ENCODE measurements at places on chromosomes 13 and 19.

GRCh38 chr13:74868049-74868448 lies 613.9 kb downstream of the TBC1D4 start:
- DNase-seq, result no peak

DNA sequence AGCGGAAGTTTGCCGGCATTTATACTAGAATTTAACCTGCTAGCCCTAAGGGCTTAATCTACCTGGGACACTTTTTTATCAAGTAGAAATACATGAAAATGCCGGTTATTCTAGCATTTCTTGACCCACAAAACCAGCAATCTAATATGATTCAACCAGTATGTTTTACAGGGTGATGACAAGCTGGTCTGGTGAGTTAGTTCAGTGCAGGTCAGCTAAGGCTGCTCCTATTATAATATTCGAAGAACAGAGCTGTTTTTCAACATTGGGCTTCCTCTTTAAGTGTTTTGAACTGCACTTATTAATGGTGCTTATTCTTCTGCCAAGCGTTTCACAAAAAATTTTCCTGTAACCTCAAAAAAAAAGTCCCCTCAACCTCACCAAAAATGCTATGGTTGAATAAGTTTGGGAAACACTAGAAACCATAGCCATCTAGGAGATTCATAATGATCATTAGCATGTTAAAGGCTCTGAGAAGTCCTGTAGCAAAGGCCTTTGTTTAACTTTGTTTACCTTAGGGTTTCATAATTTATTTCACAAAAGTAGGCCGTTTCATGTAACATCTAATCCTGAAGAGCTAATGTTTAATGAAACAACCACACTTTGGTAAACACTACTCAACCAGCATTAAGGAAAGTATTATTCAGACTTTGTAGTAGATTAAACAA lies 526.6 kb downstream of the KLF12 start:
- no peak for DNase-seq

DNA sequence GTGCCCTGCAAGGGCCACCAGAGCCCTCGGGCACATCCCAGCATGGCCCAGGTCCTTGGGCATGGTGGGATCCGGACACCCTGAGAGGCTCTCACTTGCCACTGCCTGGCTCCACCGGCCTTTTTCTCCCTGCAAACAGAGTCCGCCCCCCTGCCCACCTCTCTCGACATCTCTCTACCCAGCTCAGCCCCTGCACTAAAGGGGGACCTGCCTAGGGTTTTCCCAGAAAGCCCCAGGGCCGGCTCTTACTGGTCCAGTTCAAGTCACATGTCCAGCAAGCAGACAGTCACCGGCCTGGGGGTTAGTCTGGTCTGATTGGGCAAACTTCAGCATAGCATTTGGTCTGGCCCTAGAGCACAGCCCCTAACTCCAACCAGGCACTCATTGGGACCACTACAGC lies 52.9 kb downstream of the SMARCA4 start:
- no peak for DNase-seq

DNA sequence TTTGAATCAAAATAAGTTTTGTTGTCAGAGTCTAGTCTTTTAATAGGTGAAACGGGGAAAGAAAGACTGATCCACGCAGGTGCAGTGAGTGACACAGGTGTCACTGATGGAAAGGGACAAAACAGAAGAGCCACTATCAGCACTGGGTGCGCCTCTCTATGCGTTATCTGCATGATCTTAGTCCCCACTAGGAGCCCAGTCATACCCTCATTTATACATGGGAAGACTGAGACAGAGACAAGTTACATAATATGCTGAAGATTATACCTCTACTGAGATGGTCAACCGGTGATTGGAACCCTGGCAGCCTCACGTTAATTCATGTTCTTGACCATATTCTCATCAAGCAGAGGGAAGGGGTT lies 3.4 kb downstream of the LRCH1 start:
- no peak for DNase-seq

DNA sequence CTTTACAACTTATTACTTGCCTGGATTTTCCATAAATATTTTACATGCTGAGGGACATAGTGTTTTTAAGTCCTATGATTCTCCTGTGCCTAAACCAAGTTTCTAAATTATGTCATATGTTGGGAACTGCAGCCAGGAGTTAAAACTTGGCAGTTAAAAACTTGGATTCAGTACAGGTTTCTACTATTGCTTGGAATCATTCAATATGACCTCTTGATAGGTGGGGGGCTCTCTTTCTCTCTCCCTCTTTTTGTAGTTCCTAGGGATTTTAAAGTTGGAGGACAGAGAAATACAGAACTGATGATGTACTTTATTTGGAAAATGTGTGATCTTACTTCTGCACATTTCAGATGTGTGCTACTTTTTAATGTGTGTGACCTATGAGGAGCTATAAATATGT lies 4.7 kb downstream of the CSNK1A1L start:
- no peak for DNase-seq

DNA sequence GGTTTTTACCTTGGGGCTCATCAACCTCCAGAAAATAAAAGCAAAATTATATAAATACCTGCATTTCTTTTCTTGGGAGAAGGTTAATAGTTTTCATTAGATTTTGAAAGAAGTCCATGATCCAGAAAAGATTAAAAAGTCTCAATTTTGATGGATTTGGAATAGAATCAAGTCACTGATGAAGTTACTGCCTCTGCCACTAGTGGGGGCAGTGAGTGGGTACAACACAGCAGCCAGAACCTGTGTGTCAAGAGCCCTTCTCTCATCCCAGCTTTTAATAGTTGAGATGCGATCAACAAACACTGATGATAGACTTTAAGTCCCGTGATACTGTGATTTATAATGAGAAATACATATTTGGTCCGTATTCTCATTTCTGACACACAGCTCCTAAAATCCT lies 686.7 kb downstream of the DIAPH3 start:
- no peak for DNase-seq

DNA sequence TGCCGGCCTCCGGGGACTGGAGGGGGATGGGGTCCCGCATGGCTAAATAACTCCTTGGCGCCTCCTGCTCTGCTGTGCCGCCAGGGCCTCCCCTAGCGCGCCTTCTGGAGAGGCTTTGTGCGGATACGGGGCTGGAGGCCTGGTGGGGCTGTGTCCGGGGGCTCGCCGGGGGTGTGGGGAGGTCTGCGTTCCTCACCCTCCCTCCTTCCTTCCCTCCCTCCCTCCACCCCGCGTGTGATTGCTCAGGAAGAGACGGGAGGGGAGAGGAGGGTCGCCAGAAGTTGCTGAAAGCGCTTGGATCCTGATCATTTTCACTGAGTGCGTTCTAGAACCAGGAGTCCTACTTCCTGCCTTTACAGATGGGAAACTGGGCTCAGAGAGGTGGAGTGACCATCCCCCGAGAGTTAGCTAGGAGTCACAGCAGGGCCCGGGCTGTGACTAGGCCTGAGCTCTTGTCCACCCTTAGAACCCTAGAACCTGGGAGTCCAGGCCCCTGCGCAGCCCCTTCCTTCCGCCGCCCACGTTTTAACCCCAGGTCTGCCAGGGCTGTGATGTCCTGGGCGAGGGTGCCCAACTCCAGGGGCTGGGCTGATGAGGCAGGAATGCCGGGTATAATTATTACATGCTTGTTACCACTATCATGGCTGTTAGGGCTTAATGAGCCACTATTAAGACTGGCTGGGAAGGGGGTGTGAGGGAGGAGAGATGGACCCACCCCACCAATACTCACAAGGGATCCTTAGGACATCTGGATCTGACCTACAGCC lies 782 bp upstream of the JUND start:
- peak; percentile 56 for DNase-seq

DNA sequence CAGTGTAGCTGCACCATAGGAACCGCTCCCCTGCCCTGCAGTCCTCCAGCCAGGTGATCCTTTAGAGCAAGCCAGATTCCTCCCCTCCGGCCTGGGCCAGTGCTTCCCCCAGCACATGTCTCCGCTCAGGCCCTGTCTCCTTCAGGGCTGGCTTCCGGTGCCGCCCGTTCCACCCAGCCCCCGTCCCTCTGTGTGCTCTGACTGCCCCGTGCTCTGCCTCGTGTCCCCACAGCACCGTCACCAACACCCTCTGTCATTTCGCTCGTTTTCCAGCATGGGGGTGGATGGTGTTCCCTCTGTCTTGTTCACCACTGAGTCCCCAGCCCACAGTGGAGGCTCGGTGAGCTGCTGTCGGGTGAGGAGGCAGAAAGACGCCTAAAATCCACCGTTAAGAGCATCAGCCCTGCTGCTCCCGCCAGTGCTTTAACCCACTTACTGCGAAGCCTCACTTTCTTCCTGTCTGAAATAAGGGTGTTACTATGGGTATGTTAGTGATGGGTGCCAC lies 54.5 kb downstream of the TSSK6 start:
- peak; percentile 29 for DNase-seq

DNA sequence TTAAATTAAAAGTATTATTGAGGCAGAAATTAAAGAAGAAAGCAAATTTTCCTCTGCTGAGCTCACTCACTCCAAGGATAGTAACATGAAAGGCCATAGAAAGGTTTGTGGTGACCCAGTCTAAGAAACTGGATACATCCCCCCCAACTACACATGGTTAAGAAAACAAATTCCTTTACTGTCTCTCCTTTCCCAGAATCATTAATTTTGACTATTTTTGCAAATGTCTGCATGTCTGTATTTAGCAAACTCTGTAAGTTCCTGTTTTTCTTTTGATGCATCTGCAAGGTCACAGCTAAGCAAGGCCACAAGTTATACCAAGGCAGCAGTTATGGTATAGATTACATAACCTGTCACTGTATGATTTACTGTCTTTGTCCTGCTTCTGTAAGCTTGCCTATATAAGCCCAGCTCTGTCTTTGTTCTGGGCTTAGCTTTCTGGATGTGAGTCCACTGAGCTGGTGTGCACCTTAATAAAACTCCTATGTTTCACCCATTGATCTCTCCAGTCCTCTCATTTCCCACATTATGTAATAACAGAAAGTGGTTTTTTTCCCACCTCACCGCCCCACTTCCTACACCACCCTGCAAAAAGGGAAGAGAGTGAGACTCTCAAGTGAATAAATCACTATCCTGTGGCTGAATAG lies 8.5 kb upstream of the ZNF83 start:
- DNase-seq, result no peak

DNA sequence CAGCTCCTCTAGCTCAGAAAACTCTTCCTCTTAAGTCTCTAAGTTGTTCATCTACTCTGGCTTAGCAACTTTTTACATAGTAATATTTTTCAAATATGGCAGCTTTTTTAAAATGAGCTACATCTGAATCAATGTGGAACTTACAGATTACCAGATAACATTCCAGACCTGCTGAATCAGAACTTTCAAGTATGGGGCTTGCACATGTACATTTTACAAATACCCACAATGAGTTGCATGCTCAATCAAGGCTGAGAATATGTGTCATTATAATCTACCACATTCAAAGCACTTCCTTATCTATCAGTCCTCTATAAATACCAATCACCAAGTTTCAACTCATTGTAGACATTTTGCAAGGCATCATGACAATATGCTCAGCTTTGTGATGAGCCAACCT lies 383.1 kb downstream of the FGF14 start:
- DNase-seq, result no peak

GRCh38 chr13:45393941-45394570 lies 24.1 kb downstream of the SLC25A30 start:
- peak; percentile 65 for DNase-seq

DNA sequence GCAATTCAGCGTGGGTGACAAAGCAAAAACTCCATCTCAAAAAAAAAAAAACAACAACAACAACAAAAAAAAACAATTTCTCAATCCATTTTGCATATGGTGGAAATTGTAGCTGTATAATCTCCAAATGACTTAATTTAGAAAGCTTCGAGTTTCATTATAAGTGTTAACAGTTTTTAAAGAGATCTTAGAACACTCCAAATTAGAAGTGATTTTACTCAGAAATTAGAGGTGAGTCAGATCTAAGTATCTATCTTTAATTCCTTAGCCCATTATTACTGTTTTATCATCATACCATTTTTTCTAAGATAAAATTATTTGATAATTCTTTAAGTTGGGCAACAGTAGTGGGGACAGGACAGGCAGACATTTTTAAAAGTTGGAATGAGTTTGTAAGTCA lies 60.5 kb downstream of the ZMYM2 start:
- DNase-seq, result no peak

DNA sequence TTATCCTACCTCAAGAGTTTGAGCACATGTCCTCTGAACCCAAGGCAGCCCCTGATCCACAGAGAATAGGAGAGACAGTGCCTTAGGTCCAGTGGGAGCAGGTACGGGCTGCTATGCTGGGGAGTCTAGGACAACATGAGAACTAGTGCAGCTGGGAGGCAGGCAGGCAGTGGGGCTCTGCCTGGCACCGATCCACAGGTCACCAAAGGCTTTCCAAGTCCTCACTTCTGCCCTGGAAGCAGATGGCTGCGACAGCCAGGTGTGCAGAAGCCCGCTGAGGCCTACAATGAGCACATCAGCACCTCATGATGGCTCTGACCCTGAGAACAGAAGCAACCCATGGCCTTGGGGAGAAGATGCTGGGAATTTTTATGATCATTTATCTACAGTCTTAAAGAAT lies 29.8 kb upstream of the EPHX3 start:
- no peak for DNase-seq

GRCh38 chr19:33554821-33555220 lies 33.2 kb upstream of the PEPD start:
- DNase-seq, result no peak

DNA sequence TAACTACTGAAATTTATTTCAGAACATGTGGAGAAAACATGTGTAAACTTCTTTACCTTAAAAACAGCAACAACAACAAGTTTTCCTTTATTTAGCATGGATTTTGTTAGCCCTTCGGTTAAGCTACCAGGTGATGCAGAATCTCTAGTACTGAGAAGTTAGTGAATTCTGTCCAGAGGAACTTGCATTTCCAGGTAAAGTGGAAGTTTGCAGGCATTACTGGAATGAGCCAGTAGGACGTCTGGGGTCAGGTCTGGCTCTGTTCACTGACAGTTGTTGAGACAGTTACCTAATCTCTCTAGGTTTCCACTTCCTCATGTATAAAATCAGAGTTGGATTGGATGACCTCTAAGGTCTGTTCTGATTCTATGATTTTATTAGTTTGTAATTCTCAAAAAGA lies 244.3 kb downstream of the OLFM4 start:
- DNase-seq, result no peak

DNA sequence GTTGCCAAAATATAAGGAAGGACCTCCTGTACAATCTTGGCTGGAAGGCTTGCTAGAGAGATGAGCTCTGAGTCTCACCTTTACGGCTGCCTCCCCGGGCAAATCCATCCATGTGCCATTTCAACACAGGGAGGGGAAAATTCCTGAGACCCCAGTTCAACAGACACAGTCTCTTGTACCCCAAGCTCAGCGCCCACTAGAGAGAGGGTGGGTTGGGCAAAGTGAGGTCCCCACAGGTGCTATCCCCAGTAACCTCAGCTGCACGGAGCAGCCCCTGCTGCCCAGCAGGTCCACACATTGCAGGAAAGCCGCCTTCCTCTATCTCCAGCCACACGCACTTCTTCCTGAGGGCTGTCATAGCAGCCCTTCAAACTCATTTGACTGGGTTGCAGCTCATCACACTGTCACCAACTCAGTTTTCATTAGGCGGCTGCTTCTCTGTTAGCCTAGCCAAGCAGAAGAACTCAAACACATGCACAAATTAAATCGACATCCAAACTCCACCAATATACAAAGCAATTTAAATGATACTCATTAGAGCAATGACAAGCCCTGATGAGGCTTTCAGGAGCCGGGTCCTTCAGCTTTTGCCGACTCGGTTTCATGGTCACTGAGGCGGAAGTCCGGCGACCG lies 80.4 kb downstream of the TSHZ3 start:
- no peak for DNase-seq
